Activated CD4-positive, alpha-beta T cell treated with anti-CD3 and anti-CD28 coated beads, Interleukin-2, amount 10 ng/mL, durations not matched to agents 24 days and 14 days (primary cell): ENCODE measurements at places on chromosomes 12 and 14. TPM values are rescaled to one million over a fixed set of nuclear protein-coding genes. Genes with fewer than 3 reads are reported as not detected.

The PPFIA2 gene
- not detected in 2 replicates for total RNA-seq

The ADSS1 gene
- total RNA-seq, result 0.96 and 1.4 TPM in 2 replicates

The C12orf75 gene
- total RNA-seq, result 91.4 and 96.1 TPM in 2 replicates

The BMP4 gene
- not detected in 2 replicates for total RNA-seq

The FOXM1 gene
- total RNA-seq, result 73.7 and 74.0 TPM in 2 replicates

The CD163 gene
- not detected in 2 replicates for total RNA-seq

The SAMD15 gene
- 0.28 and 0.63 TPM in 2 replicates for total RNA-seq

The ACADS gene
- 11.7 and 12.8 TPM in 2 replicates for total RNA-seq

The FGF23 gene
- not detected in 2 replicates for total RNA-seq

The DNAJC22 gene
- not detected in 2 replicates for total RNA-seq

The RIPK3 gene
- 12.0 and 13.9 TPM in 2 replicates for total RNA-seq

The COL2A1 gene
- total RNA-seq, result 0.07 TPM in 1 of 2 replicates, not detected in the other

The BMAL2 gene
- 55.9 and 58.8 TPM in 2 replicates for total RNA-seq

The LRRC23 gene
- total RNA-seq, result 6.3 and 6.6 TPM in 2 replicates

The HOXC9 gene
- total RNA-seq, result not detected in 2 replicates

The ADIPOR2 gene
- total RNA-seq, result 68.7 and 71.2 TPM in 2 replicates

The GPR132 gene
- total RNA-seq, result 25.8 and 31.5 TPM in 2 replicates

The PIWIL1 gene
- total RNA-seq, result not detected in 2 replicates

The TCL1B gene
- not detected in 2 replicates for total RNA-seq

The BHLHE41 gene
- not detected in 2 replicates for total RNA-seq

The GYS2 gene
- total RNA-seq, result 0.17 TPM in 1 of 2 replicates, not detected in the other

The DNAH10 gene
- 0.14 and 0.21 TPM in 2 replicates for total RNA-seq

The P2RX2 gene
- not detected in 2 replicates for total RNA-seq

GRCh38 chr12:113088971-113089756 is 32.6 kb downstream of the DTX1 start:
- H3K4me3 ChIP-seq, result peak overlapping the region; percentile 6
- peaks cover 26% of the 10 kb centered on the region for H3K4me1 ChIP-seq
- no peaks in the 10 kb centered on the region for H3K36me3 ChIP-seq
- peak; percentile 78 for DNase-seq
- H3K27ac ChIP-seq, result peak overlapping the region; percentile 65

DNA sequence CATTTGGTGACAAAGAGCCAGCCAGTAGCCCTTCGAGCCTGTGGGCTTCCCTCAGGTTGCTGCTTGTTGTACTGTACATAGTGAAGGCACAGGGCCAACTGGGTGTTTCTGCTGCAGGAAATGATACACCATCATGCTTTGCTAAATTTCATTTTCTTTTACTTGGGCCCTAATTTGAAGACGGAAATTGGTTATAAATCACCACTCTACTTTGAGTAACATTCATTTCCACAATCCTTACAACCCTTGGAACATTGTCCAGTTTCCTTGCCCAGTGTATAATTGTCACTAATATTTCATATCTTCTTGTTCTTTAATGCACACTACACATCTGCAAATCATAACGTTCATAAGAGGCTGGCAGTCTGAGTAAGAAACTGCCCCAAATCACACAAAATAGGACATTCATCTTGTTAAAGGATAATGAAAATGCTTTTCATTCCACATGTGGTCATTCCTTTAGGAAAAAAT is 30.2 kb downstream of the MSRB3 start:
- no peak for DNase-seq
- no peaks in the 10 kb centered on the region for H3K36me3 ChIP-seq
- H3K4me3 ChIP-seq, result no peak overlapping the region
- peaks cover 22% of the 10 kb centered on the region for H3K27me3 ChIP-seq
- H3K27ac ChIP-seq, result no peak overlapping the region

- H3K27ac ChIP-seq, result no peak overlapping the region
- no peak overlapping the region for H3K4me3 ChIP-seq
- H3K27me3 ChIP-seq, result no peaks in the 10 kb centered on the region
Measured at GRCh38 chr14:81802341-81802740, 268.7 kb upstream of the SEL1L start.

DNA sequence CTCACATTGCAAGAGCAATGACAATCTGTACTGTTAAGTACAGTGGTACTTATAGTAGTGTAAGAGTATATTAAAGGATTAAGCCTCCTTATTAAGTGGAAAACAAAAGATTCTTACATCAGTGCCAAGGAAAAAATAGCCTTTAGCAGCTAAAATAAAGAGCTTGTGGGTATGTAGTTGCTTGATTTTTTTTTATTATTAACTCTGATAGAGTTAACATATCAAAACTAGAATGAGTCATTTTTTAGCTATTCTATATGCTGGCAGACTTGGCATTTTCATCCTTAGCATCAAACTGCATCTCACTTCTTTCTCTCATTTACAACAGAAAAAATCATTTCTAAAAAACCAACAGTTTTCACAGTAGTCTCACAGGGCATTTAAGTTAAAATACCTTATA is 86.5 kb downstream of the ATP2B1 start:
- no peak for DNase-seq
- peaks cover 23% of the 10 kb centered on the region for H3K36me3 ChIP-seq
- H3K27ac ChIP-seq, result no peak overlapping the region
- no peaks in the 10 kb centered on the region for H3K27me3 ChIP-seq

DNA sequence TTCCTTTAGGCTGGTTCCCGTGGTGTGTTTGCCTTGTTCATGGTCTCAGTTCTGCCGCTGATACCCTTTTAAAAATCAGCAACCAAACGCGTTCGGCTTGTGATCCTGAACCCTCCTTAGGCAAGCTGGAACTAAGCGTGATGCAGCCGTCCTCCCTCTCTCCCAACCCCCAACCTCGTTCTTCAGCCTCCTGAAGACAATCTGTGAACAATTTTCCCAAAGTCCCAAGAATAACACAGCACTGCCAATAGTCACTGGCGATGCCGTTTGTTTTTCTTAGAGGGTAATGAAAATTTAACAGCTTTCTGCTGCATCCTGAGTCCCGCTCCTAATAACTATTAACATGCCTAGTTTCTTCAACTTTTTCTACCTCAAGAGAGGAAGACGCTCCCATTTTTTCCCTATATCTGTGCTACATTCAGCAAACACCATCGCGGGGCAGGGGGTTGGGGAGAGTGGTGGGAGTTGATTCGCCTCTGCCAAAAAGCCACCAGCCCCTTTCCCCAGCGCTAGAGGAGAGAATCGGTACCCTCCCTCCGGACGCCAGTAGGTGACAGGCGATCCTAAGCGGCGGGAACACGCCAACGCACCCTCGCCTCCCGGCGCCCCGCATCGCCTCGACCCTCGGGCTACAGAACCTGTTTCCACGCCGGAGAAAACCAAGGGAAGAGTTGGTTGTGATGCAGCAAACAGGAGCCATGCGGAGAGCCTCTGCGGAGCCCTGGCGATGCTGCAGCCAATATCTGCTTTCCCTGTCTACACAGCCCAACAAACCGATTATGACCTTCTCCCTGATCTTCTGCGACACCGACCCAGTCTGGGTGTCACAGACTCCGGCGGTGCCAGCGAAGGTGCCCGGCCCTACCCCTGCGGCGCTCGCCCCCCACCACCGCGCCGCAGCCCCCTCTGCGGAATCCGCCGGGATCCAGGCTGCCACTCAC is 752 bp downstream of the PRICKLE1 start:
- H3K27me3 ChIP-seq, result peaks cover 61% of the 10 kb centered on the region
- peaks cover 11% of the 10 kb centered on the region for H3K4me1 ChIP-seq
- peak overlapping the region; percentile 65 for H3K4me3 ChIP-seq
- no peak overlapping the region for H3K27ac ChIP-seq
- H3K36me3 ChIP-seq, result no peaks in the 10 kb centered on the region

DNA sequence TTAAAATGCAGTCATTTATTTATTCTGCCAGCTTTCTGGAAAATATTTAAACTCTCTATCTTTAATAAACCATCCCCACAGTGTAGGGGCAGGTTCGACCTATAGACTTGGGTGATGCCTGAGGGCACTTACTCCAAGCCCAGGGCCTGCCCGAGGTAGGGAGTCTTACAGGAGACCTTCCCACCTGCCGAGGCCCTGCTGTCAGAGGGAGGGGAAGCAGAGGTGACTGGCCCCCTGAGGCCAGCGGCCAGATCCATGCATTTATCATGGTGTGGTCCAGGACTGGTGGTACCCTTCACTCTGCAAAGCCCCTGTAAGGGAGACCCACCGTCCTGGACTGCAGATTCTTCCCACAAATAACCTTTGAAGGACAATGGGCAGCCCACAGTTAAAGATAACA is 7.6 kb downstream of the EML1 start:
- DNase-seq, result no peak
- H3K27ac ChIP-seq, result no peak overlapping the region
- no peaks in the 10 kb centered on the region for H3K4me1 ChIP-seq
- H3K4me3 ChIP-seq, result no peak overlapping the region

DNA sequence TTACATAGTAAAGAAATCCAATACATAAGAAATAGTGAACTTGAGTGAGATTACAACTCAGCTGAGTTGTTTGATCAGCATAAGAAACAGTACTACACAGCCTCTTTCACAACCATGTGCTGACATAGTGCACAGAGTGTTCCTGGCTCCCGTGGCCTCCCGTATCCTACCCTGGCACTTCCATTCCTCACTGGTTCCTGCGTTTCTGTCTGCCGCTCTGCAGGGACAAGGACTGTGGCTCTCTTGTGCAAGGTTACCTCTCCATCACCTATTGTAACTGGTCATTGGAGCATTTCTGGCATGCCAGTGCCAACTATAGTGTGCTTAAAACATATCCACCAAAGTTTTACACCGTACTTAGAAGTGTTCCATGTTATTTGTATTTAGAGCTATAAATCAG is 46.3 kb upstream of the PCED1B start:
- no peak overlapping the region for H3K4me3 ChIP-seq
- no peak overlapping the region for H3K27ac ChIP-seq
- H3K36me3 ChIP-seq, result no peaks in the 10 kb centered on the region
- DNase-seq, result no peak
- H3K4me1 ChIP-seq, result peaks cover 13% of the 10 kb centered on the region

DNA sequence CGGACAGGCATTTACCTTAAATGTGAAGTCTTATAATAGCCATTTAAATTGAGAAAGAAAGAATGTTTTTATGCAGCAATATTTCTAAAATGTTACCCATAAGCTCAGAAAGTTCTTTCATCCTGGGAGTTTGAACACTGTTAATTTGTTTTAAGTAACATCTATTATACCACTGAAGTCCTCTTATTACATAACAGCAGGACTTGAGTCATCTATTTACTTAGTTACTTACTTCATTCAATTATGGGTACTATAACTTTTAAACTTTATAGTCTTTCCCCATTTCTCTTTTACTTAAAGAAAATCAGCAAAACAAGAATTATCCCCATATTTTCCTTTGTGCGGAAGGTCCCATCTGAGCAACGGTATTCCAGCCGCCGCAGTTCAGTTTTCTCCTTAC is 473.1 kb downstream of the ETNK1 start:
- DNase-seq, result no peak
- no peaks in the 10 kb centered on the region for H3K36me3 ChIP-seq
- H3K27ac ChIP-seq, result no peak overlapping the region
- H3K4me3 ChIP-seq, result no peak overlapping the region
- H3K4me1 ChIP-seq, result no peaks in the 10 kb centered on the region
- H3K27me3 ChIP-seq, result no peaks in the 10 kb centered on the region

GRCh38 chr12:13661005-13661887 is 320.2 kb downstream of the GRIN2B start:
- H3K4me3 ChIP-seq, result no peak overlapping the region
- peaks cover 4% of the 10 kb centered on the region for H3K27me3 ChIP-seq
- no peak overlapping the region for H3K27ac ChIP-seq
- no peaks in the 10 kb centered on the region for H3K36me3 ChIP-seq
- peak; percentile 70 for DNase-seq

GRCh38 chr12:19263672-19264071 is 134.1 kb downstream of the PLEKHA5 start:
- H3K4me3 ChIP-seq, result no peak overlapping the region
- no peak for DNase-seq
- H3K27me3 ChIP-seq, result no peaks in the 10 kb centered on the region
- H3K36me3 ChIP-seq, result no peaks in the 10 kb centered on the region
- no peak overlapping the region for H3K27ac ChIP-seq
- no peaks in the 10 kb centered on the region for H3K4me1 ChIP-seq

DNA sequence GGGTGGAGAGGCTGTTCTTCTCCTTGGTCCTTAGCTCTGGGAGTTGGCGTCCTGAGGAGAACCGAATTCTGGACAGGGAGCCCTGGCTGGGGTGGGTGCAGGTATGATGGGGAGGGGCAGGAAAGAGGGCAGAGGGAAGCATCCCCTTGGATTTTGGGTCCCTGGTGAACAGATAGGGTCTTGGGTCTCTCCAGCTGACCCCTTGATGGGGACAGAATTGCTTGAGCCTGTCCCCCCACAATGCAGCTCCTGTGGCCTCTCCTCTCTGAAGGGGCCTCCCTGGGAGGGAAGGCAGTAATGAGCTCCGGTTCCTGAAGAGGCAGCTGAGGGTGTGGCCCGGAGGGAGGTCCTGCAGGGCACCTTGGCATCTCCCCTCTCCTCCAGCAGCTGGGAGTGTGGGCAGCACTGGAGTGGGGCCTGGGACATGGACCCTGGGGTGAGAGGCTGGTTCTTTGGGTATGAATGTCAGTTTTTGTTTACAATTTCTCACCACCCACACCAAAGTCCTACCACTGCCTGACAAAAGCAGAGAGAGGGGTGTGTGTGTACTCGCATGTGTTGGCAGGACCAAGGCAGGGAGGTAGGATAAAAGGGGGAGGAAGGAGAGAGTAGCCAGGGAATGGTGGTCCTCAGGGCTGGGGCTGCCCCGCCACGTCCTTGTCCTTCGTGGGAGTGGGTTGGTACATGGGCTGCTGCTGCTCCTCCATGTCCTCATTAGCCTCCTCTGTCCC is 7.7 kb upstream of the CEBPE start:
- peaks cover 4% of the 10 kb centered on the region for H3K4me1 ChIP-seq
- DNase-seq, result no peak
- H3K27me3 ChIP-seq, result peaks cover 19% of the 10 kb centered on the region
- no peak overlapping the region for H3K4me3 ChIP-seq
- H3K36me3 ChIP-seq, result no peaks in the 10 kb centered on the region

GRCh38 chr14:99530407-99531155 is 49.4 kb downstream of the CCNK start:
- no peaks in the 10 kb centered on the region for H3K27me3 ChIP-seq
- no peak for DNase-seq
- H3K27ac ChIP-seq, result no peak overlapping the region
- no peaks in the 10 kb centered on the region for H3K4me1 ChIP-seq

GRCh38 chr12:96131230-96131788 is 62.9 kb upstream of the ELK3 start:
- no peak overlapping the region for H3K27ac ChIP-seq
- no peak overlapping the region for H3K4me3 ChIP-seq
- no peak for DNase-seq
- peaks cover 5% of the 10 kb centered on the region for H3K4me1 ChIP-seq

GRCh38 chr12:110310763-110311162 is 29.7 kb downstream of the ATP2A2 start:
- H3K27ac ChIP-seq, result no peak overlapping the region
- H3K4me3 ChIP-seq, result no peak overlapping the region
- H3K36me3 ChIP-seq, result peaks cover 38% of the 10 kb centered on the region
- H3K4me1 ChIP-seq, result peaks cover 51% of the 10 kb centered on the region

GRCh38 chr14:79196216-79196615 is 1015.1 kb downstream of the DIO2 start:
- no peak for DNase-seq
- H3K27ac ChIP-seq, result no peak overlapping the region
- no peaks in the 10 kb centered on the region for H3K36me3 ChIP-seq

DNA sequence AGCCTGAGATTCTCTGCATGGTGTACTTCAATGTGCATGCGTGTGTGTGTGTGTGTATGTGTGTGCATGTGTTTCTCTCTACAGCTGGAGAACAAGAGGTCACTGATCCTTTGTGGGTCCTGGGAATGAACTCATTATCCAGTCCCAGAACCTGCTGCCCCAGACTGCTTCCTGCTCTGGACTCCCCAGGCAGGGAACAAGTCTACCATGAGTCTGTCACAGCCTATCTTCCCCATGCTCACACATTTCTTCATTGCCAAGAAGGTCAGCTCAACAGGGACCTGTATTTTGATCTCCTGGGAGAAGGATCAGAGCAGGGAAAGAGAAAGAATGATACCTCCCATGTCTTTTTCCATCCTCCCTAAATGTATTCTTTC is 2.9 kb upstream of the AGAP2 start:
- H3K27ac ChIP-seq, result peak overlapping the region; percentile 87
- peaks cover 23% of the 10 kb centered on the region for H3K36me3 ChIP-seq
- peaks cover 51% of the 10 kb centered on the region for H3K4me1 ChIP-seq
- H3K27me3 ChIP-seq, result no peaks in the 10 kb centered on the region
- H3K4me3 ChIP-seq, result peak overlapping the region; percentile 90
